Kidney glomerular epithelial cell (primary cell): ENCODE measurements at places on chromosomes 1 and 21.

DNA sequence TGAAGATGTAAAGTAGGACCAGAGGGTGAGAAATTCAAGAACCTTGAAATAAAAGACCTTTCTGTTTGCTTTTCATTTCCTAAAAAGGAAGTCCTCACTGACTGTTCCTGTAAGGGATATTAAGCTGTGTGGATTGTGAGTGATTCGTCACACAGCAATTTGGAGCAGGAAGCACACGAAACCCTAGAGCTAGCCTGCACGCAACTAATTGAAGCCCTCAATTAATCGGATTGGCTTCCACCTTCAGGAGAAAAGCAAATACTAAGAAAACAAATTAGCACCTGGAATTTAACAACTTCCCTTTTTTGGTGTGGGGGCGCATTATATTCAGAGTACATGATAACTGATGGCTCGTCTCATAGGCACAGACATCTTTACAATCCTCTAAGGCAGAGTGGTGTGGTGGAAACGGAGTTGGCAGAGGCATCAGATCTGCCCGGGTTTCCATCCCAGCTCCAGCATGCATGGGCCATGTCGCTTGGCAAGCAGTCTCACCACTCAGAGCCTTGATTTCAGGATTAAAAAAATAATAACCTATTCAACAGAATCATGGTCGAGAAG is 95.2 kb downstream of the KCNJ15 start:
- DNase-seq: peak; percentile 62

DNA sequence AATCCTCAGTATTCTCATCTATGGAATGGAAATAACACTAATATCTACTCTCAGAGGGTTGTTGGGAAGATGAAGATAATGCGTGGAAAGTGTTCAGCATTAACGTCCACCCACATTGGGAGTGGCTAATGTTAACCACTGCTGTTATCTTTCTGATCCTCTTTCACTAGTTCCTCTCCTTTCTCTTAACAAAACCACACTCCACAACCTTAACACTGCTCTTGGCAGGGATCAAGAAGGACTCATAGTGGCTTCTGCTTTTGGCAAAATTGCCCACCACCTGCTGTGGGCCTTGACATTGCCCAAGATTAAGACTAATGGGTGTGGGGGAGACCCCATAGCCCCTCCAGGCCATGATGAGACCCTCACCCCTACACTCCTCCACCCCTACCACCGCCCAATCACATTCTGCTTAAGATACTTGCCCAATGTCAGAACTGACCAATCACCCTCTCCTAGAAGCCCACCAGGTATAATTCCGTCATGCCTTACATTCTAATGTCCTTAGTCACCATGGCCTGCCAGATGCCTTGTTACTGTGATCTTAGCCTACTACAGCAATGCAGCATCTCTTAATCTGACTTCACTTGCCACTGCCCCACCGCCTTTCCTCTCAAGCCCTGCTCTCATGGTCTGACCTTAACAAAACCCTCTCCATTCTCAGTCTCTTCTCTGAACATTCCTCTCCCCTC is 27.1 kb downstream of the DHCR24 start:
- no peak for DNase-seq

GRCh38 chr1:13892198-13892597 is 192.2 kb downstream of the PRDM2 start:
- DNase-seq: no peak

DNA sequence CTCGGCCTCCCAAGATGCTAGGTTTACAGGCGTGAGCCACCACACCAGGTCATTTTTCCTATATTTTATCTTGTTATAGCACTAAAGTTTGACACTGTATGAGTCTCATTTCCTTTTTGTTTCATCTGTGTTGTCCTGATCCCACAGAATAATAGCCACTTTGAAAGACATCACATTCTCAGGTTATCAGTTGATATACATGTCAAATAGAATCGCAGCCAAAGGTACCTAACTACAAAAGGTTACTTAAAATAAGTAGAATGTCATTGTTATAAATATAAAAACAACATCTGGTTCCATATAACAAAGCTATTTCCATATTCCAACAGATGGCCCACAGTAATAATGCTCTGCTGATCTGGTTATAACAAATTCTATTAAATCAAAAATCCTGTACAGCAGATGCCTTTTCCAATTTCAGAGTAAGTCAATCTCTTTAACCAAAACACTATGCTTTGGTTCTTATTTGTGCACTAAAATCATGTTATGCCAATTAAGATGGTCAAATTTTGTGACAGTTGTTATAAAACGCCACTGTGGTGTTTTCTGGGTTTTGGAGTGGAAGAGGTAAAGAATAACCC is 6.0 kb downstream of the FOXJ3 start:
- DNase-seq: no peak

GRCh38 chr1:147185432-147185831 is 13.2 kb upstream of the PRKAB2 start:
- no peak for DNase-seq
